ENCODE measurements at places on chromosomes 1 and 21. TPM values are rescaled to one million over a fixed set of nuclear protein-coding genes. Genes with fewer than 3 reads are reported as not detected.

GRCh38 chr1:98073106-98073505, 152.3 kb upstream of the DPYD start:
- DNase-seq: no peak

- DNase-seq: no peak
These were observed 149.7 kb upstream of the JUN start for GRCh38 chr1:58933599-58933926.

GRCh38 chr1:222926566-222926965, 111.7 kb downstream of the DISP1 start:
- DNase-seq: no peak

DNA sequence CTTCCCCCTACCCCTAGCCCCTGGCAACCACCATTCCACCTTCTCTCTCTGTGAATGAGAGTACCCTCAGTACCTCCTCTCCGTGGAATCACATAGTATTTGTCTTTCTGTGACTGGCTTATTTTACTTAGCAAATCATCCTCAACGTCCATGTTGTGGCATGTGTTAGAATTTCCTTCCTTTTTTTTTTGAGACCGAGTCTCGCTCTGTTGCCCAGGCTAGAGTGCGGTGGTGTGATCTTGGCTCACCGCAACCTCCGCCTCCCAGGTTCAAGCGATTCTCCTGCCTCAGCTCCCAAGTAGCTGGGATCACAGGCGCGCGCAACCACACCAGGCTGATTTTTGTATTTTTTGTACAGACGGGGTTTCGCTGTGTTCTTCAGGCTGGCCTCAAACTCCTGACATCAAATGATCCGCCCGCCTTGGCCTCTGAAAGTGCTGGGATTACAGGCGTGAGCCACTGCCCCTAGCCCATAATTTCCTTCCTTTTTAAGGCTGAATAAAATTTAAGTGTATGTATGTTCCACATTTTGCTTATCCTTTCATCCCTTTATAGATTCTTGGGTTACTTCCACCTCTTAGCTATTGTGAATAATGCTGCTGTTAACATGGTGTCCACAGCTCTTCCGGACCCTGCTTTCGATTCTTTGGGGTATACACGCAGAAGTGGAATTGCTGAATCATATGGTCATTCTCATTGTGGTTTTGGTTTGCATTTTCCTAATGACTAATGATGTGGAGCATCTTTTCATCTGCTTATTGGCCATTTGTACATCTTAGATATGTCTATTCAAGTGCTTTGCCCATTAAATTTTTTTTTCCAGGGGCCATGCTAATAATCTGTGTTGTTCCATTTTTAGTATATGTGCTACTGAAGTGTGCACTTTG, 32.3 kb downstream of the ERRFI1 start:
- DNase-seq: no peak

DNA sequence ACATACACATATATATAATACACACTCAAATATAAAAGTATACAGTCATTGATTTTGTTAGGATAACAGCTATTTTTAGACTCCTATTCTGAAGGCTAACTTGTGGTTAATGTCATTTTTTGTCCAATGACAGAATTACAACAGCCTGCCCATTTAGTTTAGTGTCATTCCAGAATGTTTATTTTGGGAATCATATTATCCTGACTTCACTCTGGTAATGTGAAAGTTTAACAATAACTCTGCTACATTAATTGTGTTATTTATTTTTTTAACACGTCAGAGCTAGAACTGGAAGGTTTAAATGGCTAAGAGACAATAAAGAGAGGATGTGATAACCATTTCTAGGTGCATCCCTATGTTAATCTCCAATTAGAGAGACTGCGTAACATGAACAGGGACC, 648.1 kb downstream of the USP25 start:
- peak; percentile 12 for DNase-seq

DNA sequence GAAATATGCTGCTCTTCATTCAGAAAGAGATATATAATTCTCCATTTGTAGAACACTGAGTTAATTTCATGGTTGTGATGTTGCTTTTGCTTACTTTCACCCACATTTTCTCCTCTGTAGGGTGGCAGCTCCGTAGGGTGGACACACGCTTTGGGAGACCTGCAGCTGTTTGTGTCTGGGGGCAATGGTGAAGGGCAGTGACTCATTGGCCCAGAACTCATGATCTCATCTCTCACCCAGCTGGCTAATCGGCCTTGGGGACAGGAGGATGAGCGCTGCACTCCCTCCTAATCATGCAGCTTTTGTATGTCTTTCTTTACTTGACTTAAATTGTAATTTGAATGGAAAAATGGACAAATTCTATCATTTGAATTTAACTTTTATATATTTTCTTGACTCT, 9.6 kb downstream of the DISC1 start:
- DNase-seq: peak; percentile 38

GRCh38 chr1:96183485-96183884, 538.1 kb upstream of the PTBP2 start:
- DNase-seq: no peak

DNA sequence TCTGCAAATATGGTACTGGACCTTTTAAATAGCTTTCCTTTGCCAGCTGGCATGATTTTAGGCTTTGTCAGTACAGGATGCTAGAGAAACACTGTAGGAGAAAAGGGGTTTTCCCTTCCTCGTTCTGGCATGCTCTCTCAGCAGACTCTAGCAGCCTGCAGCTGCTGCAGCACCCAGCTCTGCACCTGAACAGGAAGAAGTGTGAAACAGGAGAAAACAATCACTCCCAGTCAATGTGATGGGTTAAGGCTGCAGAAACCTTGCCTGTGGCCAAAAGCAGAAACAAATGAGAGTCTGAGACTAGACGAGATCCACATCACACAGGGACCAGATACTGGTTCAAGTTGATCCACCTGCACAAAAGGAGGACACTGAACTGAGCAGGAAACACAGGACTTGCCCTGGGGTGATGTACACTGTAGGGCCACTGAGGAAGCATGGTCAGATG, 21.2 kb downstream of the OVGP1 start:
- peak; percentile 83 for DNase-seq

GRCh38 chr1:94512816-94513215, 28.7 kb downstream of the F3 start:
- DNase-seq: no peak

- peak; percentile 56 for DNase-seq
These were observed 4.4 kb downstream of the NME7 start for GRCh38 chr1:169363046-169363730.

- DNase-seq: no peak
These were observed 57.4 kb downstream of the SLC35A3 start for GRCh38 chr1:100027212-100027611.

DNA sequence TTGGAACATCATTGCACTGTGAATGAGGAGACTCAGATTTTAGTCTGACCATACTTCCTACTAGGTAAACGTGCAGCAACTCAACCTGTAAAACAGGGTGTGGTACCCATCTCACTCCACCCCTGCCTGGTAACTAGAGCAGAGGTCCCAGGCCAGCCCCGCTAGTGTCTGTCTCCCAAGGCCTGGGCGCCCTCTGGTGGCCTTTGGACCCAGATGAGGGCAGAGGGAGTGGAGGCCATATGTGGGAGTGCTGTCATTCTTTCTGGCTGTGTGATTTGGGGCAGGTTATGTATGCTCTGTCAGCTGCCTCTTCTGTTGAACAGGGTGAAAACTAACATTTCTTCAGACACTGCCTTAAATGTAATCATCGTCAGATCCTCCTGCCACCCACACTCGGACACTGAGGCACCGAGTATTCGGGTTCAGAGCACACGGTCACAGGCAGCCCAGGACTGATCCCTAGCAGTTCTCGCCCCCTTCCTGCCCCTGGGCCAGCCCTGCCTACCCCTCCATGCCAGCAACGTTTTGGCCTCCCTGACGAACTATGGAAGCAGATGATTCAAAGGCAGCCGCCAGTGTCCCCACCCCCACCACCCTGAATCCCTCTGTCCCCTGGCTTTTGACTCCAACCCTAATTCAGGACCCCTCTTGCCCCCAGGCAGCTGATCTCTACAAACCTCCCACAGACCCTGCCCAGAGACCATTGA, 76.0 kb downstream of the CD247 start:
- DNase-seq: peak; percentile 49

- no peak for DNase-seq
These were observed 544.1 kb downstream of the KIF26B start for GRCh38 chr1:245698860-245699259.

DNA sequence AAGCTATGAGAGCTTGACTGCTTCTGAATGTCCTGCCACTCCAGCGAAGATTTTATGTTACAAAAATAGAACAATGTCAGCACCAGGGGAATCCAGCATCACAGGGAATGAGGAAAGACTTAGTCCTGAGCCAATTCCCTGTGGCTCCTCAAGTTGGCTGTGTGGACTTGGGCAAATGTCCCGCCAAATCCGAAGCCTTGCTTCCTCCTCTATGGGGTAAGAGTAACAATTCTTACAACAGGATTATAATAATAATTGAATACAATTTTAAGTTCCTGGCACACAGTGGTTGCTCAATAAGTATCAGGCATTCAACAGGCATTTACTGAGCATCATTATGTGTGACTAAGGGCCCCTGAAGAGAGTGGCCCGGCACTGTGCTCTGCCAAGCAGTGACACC, 44.4 kb downstream of the STPG1 start:
- DNase-seq: no peak

GRCh38 chr1:151371370-151372057, 991 bp downstream of the SELENBP1 start:
- peak; percentile 78 for DNase-seq

- DNase-seq: no peak
These were observed 7.5 kb downstream of the KNCN start for GRCh38 chr1:46543761-46544560.

DNA sequence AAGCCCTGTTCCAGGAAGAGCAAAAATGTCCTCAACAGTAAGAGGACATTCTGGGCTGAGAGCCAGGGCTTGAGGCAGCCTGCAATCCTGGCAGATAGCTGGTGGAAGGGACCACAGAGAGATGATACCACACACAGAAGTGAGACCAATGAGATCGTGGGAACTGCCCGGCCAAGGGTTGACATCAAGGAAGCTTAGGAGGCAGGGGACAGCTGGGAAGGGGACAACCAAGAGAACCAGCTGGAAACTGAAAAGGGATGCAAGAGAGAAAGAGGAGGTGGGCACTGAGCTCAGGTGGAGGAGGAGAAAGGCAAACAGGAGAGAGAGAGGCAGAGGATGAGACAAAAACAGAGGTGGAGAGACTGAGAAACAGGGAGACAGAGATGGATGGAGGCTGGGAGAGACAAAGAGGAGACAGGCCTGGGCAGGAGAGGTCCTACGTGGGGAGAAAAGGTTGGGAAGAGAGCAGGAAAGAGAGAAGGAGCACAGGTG, 9.2 kb downstream of the PDZK1IP1 start:
- no peak for DNase-seq

DNA sequence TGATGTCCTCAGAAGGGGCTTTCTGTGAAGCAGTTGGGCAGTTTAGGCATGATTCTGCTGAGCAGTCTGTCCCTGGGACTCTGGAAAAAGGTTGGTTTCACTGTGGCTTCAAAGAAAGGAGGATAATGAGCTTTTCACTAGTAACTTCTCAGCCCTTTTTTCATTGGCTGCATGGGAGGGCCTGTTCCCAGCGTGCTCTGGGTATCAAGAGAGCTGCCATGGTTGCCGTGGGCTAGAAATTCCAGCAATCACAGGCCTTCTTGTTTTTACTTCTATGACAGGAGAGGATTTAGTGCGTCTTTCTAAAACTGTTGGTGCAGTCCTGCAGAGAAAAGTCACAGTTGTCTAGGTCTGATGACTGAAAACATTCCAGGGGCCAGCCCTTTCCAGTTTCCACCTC, 7.2 kb downstream of the SZRD1 start:
- no peak for DNase-seq

DNA sequence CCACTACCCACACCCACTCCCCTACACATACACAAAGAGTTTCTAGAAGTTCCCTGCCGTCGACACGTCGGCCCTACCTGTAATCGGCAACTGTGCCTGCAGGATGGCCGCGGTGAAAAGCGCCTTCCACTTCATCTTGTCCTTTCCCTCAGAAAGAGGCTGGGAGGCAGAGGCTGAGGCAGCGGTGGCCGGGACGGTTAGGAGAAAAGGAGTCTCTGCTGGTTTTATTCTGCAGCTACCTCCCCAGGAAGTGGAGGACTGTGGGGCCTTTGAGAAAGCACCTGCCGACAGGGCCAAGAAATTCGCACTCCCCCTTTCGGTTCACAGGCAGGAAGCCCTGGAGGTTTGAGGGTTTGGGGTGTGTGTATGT, at the start of gene CD247:
CD247 (minus strand) TSS at position 199 of the 370 bp plus-strand sequence; CDS start at position 135, 64 bp downstream.
- no peak for DNase-seq

DNA sequence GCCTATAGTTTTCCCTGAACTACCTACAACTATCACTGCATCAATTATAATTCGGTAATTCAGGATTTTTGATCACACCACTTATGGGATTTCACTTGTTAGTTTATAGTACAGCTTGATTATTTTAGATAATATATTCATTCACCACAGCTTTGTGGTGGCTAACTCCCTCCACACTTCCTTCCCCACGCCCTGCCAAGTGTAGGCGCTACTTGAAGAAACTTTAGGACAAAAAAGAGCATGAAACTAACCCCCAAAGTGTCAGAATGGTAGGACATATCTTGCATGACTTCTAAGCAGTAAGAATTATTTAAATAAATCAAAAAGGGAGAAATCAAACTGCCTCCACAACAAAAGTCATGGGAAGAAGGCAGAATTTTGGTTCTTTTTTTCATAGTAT, 70.1 kb downstream of the LHX9 start:
- DNase-seq: no peak

DNA sequence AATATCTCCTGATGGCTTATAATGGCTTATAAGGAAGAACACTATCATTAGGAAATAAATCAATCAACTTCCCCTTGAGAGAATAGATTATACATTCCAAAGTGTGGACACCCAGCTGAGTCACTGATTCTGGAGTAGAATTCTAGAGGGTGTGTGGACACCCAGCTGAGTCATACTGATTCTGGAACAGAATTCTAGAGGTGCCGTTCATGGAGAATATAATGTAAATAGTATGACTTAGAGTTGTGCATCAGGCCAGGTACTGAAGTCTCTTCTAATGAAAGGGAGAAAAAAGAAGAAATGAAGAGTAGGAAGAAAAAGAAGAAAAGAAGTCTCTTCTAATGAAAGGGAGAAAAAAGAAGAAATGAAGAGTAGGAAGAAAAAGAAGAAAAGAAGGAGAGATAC, 2.4 kb upstream of the USP33 start:
- DNase-seq: peak; percentile 29

The CASQ2 gene
- not detected for total RNA-seq

The PRAMEF10 gene
- not detected for total RNA-seq

The AADACL4 gene
- total RNA-seq: not detected

The ASCL5 gene
- total RNA-seq: not detected

The CSF3R gene
- total RNA-seq: not detected

The FOXD2 gene
- 0.07 TPM for total RNA-seq

The GNL2 gene
- 55.5 TPM for total RNA-seq

The ELF3 gene
- 0.29 TPM for total RNA-seq

The BRDT gene
- not detected for total RNA-seq

The SELL gene
- 0.67 TPM for total RNA-seq

The SAMSN1 gene
- 5.3 TPM for total RNA-seq

The CD2 gene
- not detected for total RNA-seq

Data from endothelial cell of umbilical vein (primary cell).